ENCODE measurements at places on chromosomes 2 and 18.
A peak's percentile ranks its signal among the peaks of the same experiment; 100 is the strongest.

GRCh38 chr2:8682719-8683667, 1.1 kb downstream of the ID2 start:
- DNase-seq: peak; percentile 23

- DNase-seq: peak; percentile 63
Observed at GRCh38 chr2:196242131-196242620, 70.8 kb upstream of the STK17B start.

DNA sequence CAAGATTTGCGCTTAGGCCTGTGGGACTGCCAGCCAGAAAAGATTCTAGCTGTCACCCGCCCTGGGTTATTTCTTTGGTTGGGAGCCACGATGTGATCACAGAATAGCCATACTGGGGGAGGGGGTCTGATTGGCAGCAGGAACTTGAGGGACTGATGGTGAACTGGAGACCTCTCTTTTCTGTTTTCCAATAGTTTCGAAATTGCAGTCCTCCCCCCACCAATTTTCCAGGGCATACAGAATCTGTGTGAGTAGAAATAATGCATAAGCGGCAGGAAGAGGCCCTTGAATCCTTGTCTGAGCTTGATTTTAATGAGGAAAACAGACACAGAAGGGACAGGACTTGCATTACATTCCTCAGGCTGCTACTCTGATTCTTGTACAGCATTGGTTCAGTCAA, 2.2 kb upstream of the POLR2D start:
- no peak for DNase-seq

DNA sequence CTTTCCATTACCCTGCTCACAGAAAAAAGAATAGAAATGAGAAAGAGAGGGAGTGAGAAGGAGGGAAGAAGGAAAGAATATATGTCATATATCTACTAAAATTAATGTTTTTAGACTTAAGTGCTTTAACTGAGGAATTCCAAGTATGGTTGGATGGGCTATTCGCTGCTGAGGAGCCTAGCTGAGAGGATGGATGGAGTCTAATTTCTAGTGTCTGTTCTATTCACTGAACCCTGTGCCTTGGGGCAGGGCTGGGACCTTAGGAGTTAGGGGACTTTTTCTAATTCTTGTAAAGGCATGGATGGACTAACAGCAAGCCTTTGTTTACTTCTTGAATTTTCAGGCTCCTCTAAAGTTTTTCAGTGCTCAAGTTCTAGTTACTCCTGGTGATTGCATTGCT, 109.8 kb downstream of the PTRHD1 start:
- no peak for DNase-seq

DNA sequence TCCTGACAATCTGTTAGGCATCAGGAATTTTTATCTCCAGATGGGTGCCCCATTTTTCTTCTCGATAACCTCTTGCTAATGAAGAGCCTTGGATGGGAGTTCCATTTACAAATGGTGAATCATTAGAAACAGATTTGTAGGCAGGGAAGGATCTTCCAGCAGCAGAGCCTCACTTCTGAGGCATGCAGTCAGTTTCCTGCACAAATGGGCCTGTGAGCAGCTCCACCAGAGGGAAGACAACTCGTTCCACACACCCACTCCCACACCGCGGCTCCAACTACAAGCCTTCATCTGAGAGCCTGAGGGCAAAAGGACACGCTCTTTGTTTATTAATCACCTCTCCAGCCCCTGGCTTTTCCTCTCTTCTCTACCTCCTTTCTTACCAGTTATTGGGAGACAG, 108.5 kb downstream of the CTAGE1 start:
- peak; percentile 7 for DNase-seq

- DNase-seq: no peak
Observed at GRCh38 chr18:13796515-13796914, 27.4 kb upstream of the MC5R start.
